ENCODE measurements at places on chromosomes 7 and 10.

- no peak for DNase-seq
These were observed 7.5 kb downstream of the CPA1 start for GRCh38 chr7:130387628-130388403.

DNA sequence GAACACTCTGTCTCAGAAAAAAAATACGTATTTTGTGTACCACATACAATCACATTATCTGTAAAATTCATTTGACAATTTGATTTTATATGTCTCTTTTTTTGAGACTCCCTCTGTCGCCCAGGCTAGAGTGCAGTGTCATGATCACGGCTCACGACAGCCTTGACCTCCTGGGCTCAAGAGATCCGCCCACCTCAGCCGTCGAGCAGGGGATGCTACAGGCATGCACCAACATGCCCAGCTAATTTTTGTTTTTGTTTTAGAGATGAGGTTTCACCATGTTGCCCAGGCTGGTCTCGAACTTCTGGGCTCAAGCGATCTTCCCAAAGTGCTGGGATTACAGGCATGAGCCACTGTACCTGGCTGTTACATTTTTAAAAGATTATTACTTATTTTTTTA lies 11.6 kb upstream of the BAZ1B start:
- DNase-seq, result no peak

DNA sequence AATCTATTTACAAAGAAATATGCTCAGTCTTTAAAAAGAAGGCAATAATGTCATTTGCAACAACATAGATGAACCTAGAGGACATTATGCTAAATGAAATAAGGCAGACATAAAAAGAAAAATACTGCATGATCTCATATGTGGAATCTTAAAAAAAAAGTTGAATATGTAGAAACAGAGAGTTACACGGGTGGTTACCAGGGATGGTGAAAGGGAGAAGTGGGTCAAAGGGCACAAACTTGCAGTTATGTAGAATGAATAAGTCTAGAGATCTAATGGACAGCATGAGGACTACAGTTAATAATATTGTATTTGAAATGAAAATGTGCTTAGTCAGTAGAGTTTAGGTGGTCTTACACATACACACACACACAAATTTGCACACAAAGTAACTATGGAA lies 88.2 kb upstream of the CCDC71L start:
- no peak for DNase-seq

DNA sequence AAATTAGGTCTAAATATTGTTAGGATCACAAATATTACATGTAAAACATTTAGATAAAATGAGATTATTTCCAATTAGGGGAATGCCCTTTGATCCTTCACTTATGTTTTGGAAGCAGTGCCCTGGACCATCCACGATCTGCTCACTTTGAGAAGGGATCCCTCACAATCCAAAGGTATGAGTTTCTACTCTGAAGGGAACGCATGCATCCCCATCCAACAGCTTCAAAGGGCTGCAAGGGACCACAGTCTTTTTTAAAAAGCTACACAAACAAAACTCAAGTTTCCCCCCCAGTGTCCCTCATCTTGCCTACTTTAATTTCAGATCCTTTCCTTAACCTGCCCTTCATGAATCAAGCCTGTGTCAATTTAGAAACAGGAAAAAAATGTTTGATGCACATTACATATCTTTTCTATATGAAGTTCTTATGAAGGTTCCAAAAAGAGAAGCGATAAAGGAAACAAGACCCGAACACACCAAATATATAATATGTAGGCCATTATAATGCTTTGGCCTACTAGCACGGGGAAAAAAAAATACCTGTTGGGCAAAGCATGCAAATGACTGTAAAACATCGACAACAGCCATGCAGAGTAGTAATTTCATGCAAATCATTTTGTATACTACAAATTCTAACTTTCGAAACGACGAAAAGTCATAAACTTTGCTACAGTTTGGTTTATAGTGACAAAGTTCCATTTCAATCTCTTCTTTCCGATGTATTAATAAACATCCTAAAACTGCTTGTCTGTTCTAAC lies 2.0 kb downstream of the EIF3A start:
- DNase-seq, result no peak

DNA sequence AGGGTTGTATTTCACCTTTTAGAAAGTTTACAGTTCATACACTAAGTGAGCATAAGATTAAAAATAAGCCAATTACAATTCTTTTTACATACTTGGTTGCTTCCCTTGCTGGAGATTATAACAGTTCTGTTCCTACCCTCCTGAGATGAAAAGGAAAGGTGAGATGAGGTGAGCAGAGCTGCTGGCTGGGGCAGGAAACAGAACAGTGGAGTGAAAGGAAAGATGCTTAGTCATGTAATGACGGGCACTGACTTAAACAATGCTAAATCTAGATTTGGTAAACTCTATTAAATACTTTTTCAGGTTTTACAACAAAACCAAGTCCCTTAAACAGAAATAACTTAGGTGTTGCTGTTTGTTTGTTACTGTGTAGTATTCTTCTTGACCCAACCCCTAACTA lies 19.9 kb upstream of the ZEB1 start:
- no peak for DNase-seq

Measured in left cardiac atrium (tissue), 4 donors.